Activated T-cell treated with anti-CD3 and anti-CD28 coated beads for 24 hours (primary cell): ENCODE measurements at places on chromosomes 3 and 15.

DNA sequence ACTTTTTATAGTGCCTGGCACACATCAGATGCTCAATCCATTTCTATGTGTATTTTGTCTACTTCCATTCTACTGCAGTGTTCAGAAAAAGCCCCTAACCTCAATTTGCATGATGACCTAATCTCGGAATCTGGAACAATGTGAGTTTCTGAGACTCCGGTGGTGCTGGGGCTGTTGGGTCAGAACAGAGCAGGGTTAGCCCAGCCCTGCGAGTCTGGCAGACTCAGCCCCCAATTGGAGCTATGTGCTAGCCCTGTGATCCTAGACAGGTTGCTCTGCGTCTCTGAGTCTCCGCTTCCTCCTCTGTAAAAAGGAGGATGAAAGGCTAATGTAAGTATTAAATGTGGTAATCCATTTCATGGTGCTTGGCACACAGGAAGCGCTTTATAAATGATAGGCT, 95.0 kb upstream of the ICE2 start:
- DNase-seq, result no peak

DNA sequence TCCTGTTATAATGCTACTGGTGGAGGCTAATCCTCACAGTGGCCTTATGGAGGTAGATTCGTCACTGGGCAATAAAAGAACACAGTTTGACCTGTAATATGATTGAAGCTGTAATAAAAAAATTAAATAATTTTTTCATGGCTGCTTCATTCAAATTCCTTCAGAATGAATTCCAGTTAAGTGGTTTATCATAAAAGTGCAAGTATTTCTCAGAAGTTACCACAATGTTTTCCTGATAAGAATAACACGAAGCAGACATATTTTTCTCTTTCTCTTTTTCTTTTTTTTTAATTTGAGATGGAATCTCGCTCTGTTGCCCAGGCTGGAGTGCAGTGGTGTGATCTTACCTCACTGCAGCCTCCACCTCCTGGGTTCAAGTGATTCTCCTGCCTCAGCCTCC, 15.6 kb downstream of the B4GALT4 start:
- no peak for DNase-seq

DNA sequence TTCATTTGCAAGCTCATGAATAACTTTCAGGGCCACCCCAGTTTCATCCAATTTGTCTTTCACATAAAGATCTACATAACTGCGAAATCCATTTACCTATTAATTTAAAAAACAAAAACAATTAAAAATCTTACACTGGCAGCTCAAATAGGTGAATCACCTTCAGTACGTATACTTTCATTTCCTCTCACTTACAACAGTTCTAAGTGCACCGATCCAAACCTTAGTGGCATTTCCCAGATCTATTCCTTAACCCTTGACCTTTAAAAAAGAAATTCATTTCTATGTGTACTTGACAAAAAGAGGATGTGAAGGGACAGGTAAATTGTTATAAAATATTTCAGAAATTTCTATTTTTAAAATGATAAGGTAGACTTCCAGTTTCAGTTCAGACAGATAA, 30.8 kb downstream of the TOP2B start:
- no peak for DNase-seq

GRCh38 chr15:25635191-25635590, 196.4 kb upstream of the UBE3A start:
- DNase-seq, result no peak

DNA sequence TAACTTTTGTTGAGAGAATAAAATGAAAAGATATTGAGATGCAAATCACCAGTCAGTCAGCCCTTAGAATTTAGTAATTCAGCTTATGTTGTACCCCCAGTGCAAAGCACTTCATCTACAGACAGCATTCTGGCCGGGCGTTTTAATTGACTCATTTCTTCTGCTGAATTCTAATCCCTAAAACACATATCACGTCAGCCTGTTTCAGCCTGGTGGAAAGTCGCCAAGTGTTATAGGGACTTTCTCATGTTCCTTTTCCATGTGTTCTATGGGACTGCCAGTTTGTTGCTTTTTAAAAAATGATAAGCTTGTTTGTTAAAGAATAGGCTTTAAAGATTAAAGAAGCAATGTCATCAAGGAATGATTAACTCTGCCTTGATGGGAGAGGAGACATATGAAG, 169.7 kb upstream of the BFSP2 start:
- no peak for DNase-seq

GRCh38 chr3:102451543-102451942, 16.7 kb downstream of the ZPLD1 start:
- no peak for DNase-seq

DNA sequence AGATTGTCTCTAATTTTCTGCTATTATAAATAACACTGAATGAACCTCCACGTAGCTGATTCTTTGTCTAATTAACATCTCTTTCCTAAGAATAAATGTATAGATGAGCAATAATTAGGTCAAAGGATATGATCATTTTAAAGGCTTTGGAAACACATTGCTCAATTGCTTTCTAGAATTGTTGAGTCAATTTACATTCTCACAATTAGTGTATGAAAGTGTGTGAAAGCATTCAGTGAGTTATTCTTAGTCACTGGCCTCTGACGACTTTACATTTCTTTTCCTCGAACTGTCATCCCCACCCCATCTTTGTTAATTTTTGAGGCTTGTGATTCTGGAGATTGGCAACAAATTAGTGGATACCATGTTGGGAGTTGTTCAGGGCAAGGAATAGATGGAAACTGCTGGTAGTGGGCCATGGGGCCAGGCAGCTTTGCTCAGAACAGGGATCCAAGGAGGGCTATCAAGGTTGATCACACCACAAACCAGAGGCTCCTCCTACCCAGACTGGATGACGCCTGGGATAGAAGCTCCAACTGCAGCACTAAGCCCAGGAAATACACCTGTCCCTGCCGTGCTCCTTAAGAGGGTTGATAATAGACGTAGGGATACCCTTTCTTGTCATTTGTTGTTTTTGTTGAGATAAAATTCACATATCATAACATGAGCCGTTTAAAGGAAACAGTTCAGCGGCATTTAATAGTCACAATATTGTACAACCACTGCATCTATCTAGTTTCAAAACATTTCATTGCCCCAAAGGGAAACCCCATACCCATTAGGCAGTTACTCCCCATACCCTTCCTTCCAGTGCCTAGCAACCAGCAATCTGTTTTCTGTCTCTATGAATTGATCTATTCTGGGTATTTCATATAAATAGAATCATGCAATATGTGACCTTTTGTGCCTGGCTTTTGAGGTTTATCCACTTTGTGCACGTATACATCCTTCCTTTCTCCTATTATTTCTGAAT, 27.9 kb downstream of the EIF1B start:
- DNase-seq, result no peak

DNA sequence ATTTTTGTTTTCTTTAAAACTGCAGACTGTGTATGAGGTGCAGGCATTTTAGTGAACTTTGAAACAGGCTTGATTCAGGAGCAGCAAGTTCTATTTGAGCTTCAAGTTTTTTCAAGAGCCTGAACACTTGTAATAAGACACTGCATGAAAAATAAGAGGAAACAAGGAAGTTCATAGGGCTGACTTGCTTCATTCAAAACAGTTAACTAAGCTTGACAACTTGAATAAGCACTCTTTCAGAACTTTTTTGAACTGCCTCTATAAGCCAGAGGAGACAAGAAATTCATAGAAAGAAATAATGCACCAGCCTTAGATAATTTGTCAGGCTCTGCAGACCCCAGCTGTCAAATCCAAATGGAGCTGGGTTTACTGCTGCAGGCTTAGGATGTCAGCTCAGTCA, 130.2 kb downstream of the SSR3 start:
- DNase-seq, result no peak

DNA sequence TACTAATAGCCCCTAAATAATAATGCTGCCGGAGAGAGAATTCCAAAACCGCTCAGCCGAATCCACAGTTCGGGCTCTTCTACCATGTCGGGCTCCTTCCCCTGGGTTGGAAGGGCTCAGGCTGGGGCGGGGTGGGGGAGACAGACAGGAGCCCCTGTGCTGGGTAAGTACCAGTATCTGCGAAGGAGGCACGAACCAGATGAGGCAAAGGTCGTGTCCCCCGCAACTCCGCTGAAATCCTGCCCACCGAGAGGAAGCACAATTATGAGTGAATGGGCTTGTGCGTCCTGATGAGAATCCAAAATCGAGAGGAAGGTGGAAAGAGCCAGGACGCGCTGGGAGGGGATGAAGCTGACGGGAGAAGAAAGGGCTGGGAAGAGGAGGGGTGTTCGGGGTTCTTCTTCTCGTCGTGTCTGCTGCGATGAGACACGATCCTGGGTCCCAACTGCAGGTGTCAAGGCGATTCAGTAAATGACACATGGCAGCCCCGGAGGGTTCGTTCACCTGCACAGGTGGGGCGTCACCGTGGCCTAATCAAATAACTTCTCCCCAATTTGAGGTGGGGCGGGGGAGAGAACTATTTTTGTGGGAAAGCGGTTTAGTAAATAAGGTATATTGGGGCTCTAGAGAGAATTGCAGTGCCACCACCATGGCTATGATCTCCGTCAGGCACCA, 707 bp upstream of the FAM81A start:
- no peak for DNase-seq

DNA sequence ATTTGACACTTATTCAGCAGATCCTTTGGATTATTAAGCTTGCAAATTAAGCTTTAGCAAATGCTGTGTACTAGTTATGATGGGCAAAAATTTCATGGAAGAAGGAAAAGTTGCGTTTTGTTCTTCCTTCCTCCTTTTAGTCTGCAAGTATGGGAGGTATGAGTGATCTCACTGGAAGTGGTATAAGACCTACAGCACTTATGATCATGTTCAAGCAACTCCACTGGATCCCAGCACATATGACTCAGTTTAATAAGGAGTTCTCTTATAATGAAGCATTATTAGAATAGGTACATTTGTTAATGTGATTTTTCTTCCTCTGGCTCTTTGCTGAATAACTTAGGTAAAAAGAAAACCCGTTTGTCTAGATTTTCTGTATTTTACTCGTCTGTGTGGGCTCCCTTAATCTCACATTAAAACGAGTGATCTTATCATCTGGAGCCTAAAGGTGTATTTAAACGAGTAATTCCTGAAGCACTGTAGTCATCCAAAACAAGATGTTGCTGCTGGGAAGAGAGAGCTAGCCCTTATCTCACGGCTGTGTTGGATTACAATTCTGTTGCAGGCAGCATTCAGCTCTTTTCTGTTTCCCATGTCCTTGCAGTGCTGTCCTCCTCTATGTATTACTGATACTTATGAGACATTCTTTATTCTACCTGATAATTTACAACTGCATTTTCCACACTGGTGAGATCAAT, 264.9 kb downstream of the GBE1 start:
- DNase-seq, result no peak

DNA sequence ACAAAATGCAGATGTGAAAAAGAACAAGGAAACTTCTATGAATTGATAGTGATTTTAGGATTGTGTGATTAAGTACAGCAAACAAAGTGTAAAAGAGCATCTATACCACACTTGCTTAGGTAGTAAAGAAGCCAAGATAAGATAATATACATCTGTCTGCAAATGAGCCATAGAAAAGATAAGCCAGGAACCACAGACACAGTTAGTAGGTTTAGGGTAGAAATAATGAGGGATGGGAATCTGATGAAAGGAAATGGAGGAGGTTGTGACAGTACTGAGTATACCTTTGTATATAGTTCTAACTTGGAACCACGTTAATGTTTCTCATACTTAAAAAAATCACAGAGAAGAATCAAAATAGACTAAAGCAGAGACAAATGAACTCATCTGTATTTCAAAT, 54.0 kb downstream of the TCF12 start:
- DNase-seq, result no peak

DNA sequence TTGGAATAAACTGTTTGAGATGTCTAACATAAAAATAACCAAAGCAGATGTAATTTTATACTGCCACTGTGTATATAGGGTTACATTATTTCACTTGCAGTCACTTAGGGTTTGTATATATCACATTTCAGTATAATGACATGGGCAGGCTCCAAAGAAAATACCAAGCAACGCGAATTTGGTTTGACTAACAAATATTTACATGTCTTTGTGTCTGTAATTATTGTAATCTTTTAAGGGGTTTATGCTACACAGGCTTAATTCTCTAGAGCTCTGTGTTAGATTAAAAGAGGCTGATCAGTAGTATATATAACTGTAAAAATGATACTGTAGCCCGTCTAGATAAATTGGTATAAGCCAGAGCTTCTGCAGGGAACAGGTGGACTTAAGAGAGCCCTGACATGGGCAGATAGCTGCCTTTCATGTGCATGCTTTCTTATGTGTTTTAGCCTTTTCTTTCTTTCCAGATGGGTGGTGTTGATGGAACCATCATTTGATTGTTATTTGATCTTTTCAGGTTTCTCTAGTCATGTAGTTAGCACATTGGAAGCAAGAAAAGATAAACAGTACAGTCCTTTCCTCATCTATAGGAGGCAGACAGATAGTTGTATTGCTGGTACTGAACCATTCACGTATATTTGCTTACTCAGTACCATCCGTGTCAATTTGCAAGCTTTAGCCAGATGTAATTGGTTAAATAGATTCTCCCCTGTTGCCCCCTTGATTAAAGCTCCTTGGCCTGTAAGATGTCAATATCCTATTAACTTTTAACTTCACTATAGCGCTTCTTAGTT, 86.1 kb downstream of the GALK2 start:
- no peak for DNase-seq

- no peak for DNase-seq
These were observed 103.8 kb downstream of the LINGO1 start for GRCh38 chr15:77528968-77529319.

DNA sequence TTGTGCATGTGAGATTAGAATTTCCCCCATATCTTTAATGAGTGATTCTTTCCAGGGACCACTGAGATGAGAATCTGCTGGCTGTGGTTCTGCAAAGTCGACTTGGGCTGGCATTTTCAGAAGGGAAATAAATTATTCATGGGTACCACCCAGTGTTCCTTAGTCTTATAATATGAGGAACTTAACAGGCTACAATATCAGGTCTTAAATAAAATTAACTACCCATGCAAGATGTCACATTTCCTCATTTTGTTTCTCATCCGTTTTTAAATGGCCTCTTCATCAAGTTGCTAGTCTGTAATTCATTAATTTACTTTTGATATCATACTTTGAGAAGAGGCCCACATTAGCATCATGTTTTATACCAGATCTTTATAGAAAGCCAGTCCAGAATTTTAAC, 58.3 kb upstream of the SKOR1 start:
- no peak for DNase-seq

DNA sequence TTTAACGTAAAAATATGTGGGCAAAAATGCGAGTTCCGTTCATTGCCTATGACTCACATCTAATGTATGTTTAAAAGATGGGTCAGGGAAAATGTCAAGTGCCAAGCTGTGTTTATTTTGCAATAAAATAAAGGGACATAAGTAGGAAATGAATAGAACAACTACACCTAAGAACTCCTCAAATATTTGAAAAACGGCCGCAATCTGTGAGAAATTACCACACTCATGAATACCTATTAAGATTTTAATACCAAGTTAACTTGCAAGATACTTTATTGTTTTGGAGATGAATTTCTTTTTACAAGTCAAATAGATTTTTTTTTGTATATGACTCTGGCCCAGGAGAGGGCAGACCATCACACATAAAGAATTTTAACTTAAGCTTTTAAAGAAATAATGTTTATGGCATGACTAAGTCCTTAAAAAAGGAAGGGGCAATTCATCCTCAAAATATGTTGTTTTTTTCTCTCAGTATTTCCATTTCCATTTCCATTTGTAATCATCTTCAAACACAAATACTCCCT, 152.7 kb downstream of the SUCNR1 start:
- no peak for DNase-seq

- DNase-seq, result no peak
These were observed 82.2 kb upstream of the SATB1 start for GRCh38 chr3:18507333-18507732.

GRCh38 chr3:22685597-22685996, 517.5 kb upstream of the UBE2E2 start:
- DNase-seq, result no peak
